SK-N-SH (cell line): ENCODE measurements at places on chromosomes 2 and 18.

- no peak for DNase-seq
These were observed 70.1 kb downstream of the DGKD start for GRCh38 chr2:233424154-233424951.

- no peak for DNase-seq
These were observed 62.9 kb upstream of the APCDD1 start for GRCh38 chr18:10391506-10391905.

GRCh38 chr2:172693037-172693436 is 42.6 kb upstream of the RAPGEF4 start:
- no peak for DNase-seq

DNA sequence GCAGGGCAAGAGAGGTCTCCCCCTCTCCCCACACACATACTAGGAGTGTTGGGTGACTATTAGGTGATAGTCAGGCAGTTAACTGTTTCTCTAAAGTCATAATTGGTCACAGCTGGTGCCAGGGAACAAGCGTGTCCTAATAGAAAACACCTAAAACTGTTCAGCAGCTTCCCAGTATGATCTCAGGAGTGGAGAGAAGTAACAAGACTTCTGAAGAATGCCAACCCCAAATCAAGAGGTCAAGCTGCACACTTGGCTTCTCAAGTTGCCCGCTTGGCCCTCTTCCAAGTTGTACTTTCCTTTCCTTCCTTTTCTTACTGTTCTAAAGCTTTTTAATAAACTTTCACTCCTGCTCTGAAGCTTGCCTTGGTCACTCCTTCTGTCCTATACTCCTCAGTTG is 22.4 kb upstream of the STAT1 start:
- no peak for DNase-seq

DNA sequence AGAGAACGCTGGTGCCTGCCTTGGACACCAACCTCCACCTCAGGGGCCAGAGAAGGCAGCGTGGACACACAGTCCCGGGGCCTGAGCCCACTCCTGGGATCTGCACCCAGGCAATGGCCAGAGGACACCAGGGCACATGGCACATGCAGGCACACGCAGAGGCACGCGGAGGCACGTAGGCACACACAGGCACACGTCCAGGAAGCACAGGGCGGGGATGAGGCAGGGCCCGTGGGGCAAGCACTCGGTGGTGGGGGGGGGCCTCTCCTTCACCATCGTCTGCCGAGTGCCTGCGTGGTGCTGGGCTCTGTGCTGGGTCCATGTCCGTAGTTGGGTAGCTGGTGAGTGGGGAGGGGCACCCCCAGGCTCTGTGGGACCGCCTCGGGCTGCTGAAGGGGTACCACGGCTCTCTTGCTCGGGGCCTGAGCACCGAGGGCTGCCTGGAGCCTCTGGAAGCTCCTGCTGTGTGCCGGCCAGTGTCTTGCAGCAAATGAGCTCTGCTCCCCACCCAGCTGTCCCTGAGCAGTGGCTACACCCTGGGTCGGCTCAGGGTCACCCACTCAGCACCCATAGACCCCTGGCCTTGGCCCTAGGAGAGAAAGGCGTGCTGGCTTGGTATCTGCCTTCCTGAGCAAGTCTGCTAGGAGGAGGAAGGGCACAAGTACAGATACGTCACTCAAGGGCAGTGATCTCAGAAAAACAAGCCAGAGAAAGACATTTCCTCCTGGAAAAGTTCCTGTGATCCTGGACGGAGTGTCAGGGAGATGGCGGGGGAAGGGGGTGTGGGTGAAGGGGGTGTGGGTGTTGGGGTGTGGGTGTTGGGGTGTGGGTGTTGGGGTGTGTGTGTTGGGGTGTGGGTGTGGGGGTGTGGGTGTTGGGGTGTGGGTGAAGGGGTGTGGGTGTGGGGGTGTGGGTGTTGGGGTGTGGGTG is 26.4 kb downstream of the RTP5 start:
- peak; percentile 44 for DNase-seq

GRCh38 chr2:30296496-30296895 is 65.2 kb downstream of the LBH start:
- no peak for DNase-seq

DNA sequence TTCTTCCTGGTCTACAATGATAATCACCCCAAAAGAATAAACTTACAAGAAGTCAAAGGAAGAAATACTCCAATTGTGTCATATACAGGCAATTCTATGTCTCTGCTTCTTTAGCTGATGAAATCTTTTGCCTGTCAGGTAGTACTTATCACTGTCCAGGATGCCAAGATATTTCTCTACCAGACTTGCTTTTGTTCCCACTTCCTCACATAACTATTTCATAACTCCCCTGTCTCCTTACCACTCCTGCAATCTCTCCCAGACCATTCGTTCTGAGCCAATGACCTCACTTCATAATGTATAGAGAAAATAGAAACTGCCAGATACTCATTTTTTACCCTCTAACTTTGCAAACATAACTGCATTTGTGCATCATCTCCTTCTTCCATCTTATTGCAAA is 39.1 kb downstream of the HNMT start:
- DNase-seq = no peak
